Small intestine (tissue), 16 donors: ENCODE measurements at places on chromosomes 2 and 18.

GRCh38 chr18:3848316-3848715, 398.3 kb downstream of the TGIF1 start:
- H3K36me3 ChIP-seq, result no peaks in the 10 kb centered on the region
- H3K4me3 ChIP-seq, result no peak overlapping the region
- no peak overlapping the region for H3K27ac ChIP-seq
- no peaks in the 10 kb centered on the region for H3K4me1 ChIP-seq
- H3K27me3 ChIP-seq, result no peaks in the 10 kb centered on the region

GRCh38 chr2:121038891-121039616, 245.9 kb downstream of the TFCP2L1 start:
- H3K27ac ChIP-seq, result no peak overlapping the region
- no peaks in the 10 kb centered on the region for H3K4me1 ChIP-seq
- no peak for DNase-seq
- no peaks in the 10 kb centered on the region for H3K36me3 ChIP-seq

- H3K4me1 ChIP-seq, result no peaks in the 10 kb centered on the region
- no peaks in the 10 kb centered on the region for H3K36me3 ChIP-seq
- no peak for DNase-seq
- H3K4me3 ChIP-seq, result no peak overlapping the region
These were observed 253.1 kb upstream of the NXPH2 start for GRCh38 chr2:139033300-139033699.

- no peak overlapping the region for H3K27ac ChIP-seq
- H3K4me3 ChIP-seq, result no peak overlapping the region
- no peaks in the 10 kb centered on the region for H3K4me1 ChIP-seq
- DNase-seq, result peak; percentile 65
These were observed 22.1 kb downstream of the EHD3 start for GRCh38 chr2:31255911-31256571.

DNA sequence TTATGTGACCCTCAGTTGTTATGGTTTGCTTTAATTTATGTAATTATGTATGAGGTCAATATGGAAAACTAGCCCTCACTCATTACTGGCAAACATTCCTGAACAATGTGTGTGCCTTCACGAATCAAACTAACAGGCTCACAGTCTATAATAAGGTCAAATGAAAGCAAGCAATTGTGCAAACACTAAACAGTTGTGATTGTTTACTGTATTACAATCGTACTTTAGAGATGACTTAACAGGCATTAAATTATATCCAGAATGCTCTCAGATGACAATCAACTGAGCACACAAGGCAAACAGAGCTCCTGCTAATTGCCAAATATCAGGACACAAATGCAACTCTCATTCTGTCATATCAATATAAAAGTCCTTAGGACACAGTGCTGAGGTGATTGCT, 29.5 kb downstream of the COL5A2 start:
- no peaks in the 10 kb centered on the region for H3K27me3 ChIP-seq
- peaks cover 4% of the 10 kb centered on the region for H3K4me1 ChIP-seq
- no peak for DNase-seq

DNA sequence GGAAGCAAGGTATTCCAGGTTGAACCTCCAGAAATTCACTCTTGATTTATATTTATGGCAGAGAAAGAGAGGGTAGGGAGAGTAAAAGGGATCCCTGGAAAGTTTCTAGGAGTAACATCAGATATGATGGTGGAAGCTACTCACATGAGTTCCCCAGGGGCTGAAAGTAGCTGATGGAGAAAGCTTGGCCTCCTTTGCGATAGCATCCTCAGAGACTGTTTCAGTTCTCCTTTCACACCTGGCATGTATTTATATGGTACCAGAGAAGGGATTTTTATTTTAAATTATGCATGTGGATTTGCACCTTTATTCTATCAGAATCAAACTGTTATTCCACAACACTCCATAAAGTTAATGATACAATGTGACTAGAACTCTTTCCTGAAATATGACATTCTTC, 126.3 kb upstream of the OSR1 start:
- no peaks in the 10 kb centered on the region for H3K4me1 ChIP-seq
- H3K27me3 ChIP-seq, result no peaks in the 10 kb centered on the region
- DNase-seq, result no peak
- H3K27ac ChIP-seq, result no peak overlapping the region
- no peaks in the 10 kb centered on the region for H3K36me3 ChIP-seq
- no peak overlapping the region for H3K4me3 ChIP-seq

DNA sequence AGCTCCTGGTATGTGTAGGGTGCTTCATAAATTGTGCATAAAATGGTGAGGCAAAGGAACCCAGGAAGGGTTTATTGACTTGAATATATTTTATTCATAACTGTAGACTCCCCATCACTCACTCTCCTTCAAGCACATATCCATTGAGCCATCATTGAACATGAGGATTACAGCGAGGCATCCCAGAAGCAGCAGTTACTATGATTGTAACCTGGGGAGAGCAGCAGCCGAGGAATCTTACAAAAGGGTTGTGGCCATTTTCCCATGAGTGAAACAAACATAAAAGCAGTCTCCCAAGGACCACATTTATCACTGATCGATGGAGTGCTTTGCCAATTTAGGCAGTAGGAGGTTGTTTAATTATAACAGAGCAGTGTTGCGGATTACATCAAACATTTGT, 183.4 kb downstream of the NCK2 start:
- no peaks in the 10 kb centered on the region for H3K27me3 ChIP-seq
- H3K4me1 ChIP-seq, result no peaks in the 10 kb centered on the region
- H3K27ac ChIP-seq, result no peak overlapping the region

GRCh38 chr2:158359846-158360245, 96.7 kb downstream of the CCDC148 start:
- H3K4me1 ChIP-seq, result no peaks in the 10 kb centered on the region
- no peak for DNase-seq
- no peak overlapping the region for H3K4me3 ChIP-seq
- H3K36me3 ChIP-seq, result no peaks in the 10 kb centered on the region
- no peaks in the 10 kb centered on the region for H3K27me3 ChIP-seq

- H3K4me1 ChIP-seq, result no peaks in the 10 kb centered on the region
- H3K36me3 ChIP-seq, result no peaks in the 10 kb centered on the region
- no peaks in the 10 kb centered on the region for H3K27me3 ChIP-seq
- peak overlapping the region; percentile 95 for H3K27ac ChIP-seq
- peak; percentile 83 for DNase-seq
These were observed 2.1 kb downstream of the GULP1 start for GRCh38 chr2:188293601-188294351.

DNA sequence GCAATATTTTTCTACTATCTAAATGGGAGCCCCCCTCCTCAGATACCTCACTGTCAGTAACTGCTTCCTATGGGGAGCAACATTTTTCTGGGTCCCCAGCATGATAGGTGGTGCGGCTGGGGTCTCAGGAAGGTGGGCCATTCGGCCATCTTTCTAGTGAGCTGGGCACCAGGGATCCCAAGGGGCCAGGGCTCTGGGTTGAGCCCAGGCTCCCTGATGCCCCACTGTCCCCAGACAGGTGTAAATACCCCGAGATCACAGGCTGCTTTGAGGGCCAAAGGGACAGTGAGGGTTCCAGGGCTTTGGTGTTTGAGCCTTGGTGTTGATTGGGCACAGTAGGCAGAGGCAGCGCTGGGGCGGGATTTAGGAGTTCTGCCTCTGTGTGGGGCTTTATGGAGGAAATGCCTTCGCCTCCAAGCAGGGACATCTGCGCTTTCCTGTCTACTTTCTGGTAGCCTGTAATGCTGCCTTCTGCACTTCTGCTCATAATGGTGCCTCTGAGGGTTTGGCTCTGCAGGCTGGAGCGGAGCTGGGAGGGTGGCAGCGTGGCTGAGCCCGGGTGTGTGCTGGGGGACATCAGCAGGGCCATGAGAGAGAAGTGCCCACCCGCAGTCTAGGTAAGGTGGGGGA, 5.3 kb downstream of the ITM2C start:
- DNase-seq, result no peak
- peaks cover 74% of the 10 kb centered on the region for H3K4me1 ChIP-seq
- no peak overlapping the region for H3K4me3 ChIP-seq

DNA sequence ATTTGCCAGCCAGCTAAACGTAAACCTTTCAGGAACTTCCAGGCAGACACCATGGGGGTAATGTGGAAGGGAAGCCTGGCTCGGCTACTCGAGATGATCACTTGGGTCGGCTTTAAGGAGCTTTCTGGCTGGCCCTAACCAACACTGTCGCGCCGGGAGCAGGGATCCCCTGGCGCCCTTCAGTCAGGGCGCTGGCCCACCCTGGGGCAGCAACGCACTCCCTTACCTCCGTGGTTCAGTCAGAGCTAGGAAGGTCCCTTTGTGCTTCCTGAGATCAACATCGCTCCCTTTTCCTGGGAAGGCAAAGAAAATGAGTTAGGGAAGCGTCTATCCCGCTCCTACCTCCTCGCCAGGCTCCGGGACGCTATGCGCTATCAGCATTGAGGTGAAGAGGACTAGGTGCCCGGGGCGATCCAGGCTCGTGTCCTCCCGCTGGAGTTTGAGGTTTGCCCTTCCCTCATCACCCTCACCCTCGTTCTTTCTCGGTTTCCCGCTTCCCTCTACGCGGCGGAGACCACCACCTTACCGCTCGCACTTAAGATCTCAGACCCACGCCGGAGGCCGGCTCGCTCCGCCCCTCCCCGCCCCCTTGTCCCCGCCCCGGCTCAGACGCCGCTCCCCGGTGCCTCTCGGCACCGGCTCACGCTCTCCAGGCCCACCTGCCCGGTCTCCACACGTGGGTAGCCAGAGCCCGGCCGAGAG, 449 bp upstream of the ATRAID start:
- peak overlapping the region; percentile 94 for H3K4me3 ChIP-seq
- no peaks in the 10 kb centered on the region for H3K27me3 ChIP-seq
- peaks cover 7% of the 10 kb centered on the region for H3K4me1 ChIP-seq
- peaks cover 2% of the 10 kb centered on the region for H3K36me3 ChIP-seq
- no peak for DNase-seq

DNA sequence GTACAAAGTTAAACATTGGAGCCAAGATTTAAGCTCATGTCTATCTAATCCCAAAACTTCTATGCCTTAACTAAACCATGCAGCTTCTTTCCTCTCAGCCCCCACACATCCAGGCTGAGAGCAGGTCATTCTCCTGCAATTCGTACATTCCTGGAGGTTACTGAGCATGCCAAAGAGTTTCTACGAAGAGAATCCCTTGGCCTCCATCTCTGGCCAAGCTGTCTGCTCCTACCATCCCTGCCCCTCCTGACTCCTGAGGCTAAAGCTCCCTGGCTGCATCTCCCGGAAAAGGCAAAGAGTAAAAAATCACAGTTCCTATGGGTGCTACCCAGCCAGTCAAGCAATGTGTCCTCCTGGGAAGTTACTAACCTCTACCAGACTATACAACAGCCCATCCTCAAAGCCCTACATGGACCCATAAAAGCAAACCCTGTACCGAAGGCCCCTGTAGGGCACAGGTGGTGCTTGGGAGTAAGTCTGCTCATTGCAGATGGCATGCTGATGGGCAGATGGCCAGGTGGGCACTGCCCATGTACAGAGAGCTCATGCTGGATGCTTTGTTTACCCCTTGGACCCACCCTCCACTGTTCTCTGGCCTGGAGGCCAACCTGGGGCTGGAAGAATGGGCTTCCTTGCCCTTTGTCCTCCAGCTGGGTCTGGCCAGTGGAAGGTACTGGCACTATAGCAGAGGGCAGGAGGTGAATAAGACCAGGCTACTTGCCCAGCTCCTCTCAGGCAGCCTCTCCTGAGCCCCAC, 99.5 kb downstream of the TTC32 start:
- no peak overlapping the region for H3K4me3 ChIP-seq
- no peak for DNase-seq
- no peak overlapping the region for H3K27ac ChIP-seq
- no peaks in the 10 kb centered on the region for H3K27me3 ChIP-seq
- H3K4me1 ChIP-seq, result no peaks in the 10 kb centered on the region
- no peaks in the 10 kb centered on the region for H3K36me3 ChIP-seq

- no peak overlapping the region for H3K27ac ChIP-seq
- DNase-seq, result no peak
- H3K4me1 ChIP-seq, result no peaks in the 10 kb centered on the region
- no peaks in the 10 kb centered on the region for H3K36me3 ChIP-seq
- H3K27me3 ChIP-seq, result no peaks in the 10 kb centered on the region
These were observed 141.3 kb downstream of the SEPTIN10 start for GRCh38 chr2:109472331-109472959.

DNA sequence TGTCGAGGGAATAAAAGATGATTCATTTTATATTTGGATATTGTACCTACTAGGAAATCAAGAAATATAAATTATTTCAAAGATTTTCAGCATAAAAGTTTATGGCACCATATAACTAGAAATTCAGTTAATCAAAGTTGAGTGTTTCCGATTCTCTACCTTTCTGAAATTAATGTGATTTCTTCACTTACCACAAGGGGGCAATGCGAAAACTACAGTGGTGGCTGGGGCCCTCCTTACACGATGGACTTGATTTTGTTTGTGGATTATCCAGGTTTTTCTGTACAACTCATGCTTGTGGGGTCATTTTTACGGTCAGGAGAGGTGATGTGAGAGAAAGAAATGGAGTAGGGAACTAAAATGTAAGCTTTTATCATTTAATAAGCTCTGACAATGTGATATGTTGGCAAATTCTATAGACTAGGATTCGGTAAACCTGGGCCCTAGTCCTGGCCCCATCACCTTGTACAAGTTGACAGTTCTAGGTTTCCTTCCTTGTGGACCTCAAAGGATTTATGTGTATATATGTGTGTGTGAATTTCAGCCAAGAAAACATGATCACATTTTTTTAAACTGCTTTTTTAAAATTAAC, 47.6 kb downstream of the G6PC2 start:
- H3K4me1 ChIP-seq, result no peaks in the 10 kb centered on the region
- H3K27ac ChIP-seq, result no peak overlapping the region
- no peaks in the 10 kb centered on the region for H3K36me3 ChIP-seq
- H3K27me3 ChIP-seq, result no peaks in the 10 kb centered on the region
- no peak overlapping the region for H3K4me3 ChIP-seq

DNA sequence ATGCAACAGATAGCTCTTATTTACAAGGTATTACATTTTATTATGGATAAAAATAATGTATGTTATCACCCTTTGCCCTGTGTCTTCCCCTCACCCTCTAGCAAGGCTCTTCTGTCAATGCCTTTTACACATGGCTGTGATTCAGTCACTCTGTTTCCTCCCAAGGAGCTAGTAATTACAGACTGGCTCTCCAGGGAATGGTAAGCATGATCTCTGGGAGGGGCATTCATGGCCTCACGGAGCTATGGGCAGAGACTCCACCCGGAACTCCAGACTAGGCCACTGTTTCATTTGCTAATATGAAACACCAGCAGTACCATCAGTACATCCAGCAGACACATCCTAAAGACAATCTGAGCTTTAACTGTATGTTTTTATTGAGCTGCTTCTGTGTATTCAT, 410.9 kb upstream of the CYRIA start:
- no peaks in the 10 kb centered on the region for H3K36me3 ChIP-seq
- H3K27ac ChIP-seq, result no peak overlapping the region
- H3K27me3 ChIP-seq, result no peaks in the 10 kb centered on the region
- H3K4me1 ChIP-seq, result no peaks in the 10 kb centered on the region

- H3K4me3 ChIP-seq, result no peak overlapping the region
- DNase-seq, result no peak
- H3K36me3 ChIP-seq, result no peaks in the 10 kb centered on the region
These were observed 66.8 kb upstream of the SEC11C start for GRCh38 chr18:59072727-59073421.

DNA sequence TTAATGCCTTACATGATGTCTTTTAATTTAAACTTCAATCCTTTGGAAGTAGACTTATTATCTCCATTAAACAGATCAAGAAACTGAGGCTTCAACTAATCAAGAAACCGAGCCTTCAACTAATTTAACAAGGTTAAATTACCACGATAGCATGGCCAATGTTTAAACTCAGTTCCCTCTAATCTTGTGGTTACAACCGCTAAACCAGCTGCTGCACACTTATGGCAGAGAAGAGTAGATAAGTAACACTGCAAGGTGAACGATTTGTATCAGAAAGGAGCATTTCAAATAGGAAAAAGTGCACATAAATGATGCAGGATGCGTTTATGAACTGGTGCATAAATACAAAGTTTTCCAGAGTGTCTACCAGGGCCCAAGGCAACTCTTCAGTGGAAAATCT, 144.6 kb upstream of the CAVIN2 start:
- H3K36me3 ChIP-seq, result no peaks in the 10 kb centered on the region
- H3K27me3 ChIP-seq, result no peaks in the 10 kb centered on the region
- no peak for DNase-seq
- H3K4me3 ChIP-seq, result no peak overlapping the region
